ENCODE measurements at places on chromosomes 4 and X.

- DNase-seq: no peak
Measured at GRCh38 chr4:53531585-53532224, 59.6 kb downstream of the LNX1 start.

- DNase-seq: no peak
Measured at GRCh38 chrX:373641-374471, 12.9 kb downstream of the PPP2R3B start.

DNA sequence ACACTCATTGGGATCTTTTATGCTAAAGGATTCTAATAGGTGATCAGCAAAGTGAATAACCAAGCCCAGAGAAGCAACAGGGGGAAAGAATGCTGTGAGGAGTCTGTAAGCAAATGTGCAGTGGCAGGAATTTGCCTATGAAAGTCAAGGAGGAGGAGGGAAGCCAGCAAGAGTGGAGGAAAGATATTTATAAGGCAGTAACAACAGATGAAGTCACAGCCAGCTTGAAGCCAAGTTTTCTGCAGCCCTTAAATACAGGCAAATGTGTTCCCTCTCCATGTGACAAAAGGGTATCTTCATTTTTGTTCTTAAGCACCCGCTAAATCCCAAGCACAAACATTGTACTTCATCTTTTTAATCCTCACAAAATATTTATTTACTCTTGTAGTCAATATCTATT lies 275.0 kb upstream of the CLNK start:
- DNase-seq: no peak

DNA sequence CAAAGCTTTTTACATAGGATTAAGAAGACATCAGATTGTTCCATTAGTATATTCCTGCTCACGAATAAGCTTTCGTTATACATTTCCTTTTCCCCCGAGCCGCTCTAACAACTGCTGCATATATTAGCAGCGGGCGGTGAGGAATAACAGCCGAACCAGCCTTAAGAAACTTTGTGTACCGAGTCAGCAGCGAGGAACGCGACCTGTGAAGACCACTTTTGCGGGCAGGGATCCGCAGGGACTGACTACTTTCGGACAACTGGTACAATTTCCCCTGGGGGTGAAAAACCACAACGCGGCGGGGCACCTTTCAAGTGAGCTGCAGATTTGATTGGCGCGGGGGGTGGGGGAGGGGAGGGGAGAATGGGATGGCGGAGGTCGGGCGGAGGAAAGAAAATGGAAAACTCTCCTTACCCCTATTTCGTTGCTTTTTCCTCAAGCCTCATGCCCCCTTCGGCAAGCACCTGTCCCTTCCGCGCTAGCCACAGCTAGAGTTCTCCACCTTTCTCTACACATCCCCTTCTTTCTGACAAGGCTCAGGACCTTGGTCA lies 5.9 kb upstream of the PITX2 start:
- no peak for DNase-seq

- DNase-seq: no peak
Measured at GRCh38 chr4:147498031-147498660, 17.2 kb downstream of the EDNRA start.

DNA sequence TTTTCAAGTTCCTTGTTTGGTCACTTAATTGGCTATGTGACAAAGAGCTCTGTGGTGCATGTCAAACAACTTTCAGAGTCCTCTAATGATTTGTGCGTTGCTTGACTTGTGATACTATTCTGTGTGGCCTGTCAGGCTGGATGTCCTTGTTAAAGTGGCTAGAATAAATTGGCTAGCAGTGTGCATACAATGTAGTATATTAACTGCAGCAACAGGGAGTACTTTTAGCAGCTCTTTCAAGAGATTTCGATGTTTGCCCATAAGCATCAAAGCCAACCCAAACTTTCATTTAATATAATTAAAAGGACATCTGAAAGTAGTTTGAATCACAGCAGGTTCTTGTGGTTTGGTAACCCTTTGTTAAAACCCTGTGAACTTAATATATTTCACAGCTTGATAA lies 718.9 kb downstream of the ADGRL3 start:
- DNase-seq: no peak

GRCh38 chrX:135931644-135932487 lies 38.4 kb downstream of the SAGE1 start:
- DNase-seq: peak; percentile 1

DNA sequence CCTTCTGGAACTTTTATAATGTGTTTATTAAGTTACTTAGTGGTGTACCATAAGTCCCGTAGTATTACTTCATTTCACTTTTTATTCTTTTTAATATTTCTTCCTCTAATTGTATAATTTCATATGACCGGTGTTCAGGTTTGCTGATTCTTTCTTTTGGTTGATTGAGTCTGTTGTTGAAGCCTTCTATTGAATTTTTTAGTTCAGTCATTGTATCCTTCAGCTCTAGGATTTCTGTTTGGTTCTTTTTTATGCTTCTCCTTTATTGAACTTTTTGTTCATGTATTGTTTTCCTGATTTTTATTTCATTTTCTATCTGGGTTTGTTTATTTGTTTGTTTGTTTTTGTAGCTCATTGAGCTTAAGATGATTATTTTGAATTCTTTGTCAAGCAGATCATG lies 8.8 kb downstream of the CEP44 start:
- DNase-seq: no peak

GRCh38 chr4:70936200-70936787 lies 34.1 kb downstream of the MOB1B start:
- no peak for DNase-seq

GRCh38 chrX:51643377-51643776 lies 24.7 kb upstream of the CENPVL3 start:
- DNase-seq: no peak

DNA sequence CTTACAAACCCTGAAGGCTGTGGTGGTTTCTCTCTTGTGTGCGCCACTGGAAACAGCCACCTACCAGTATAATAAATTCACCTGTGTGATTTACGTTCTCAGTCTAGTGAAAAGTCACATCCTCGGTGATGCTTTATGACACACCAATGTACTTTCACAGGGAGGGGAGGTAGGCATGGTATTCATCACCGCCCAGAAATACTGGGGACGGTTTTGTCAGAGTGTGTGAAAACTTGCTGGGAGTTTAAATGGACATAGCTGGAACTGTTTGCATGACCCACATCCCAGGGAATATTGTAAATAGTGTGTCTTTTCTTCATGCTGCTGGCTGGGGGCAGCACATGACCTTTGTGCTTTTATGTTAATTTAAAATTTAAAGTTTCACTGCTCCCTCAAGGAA lies 421.8 kb downstream of the MAPK10 start:
- no peak for DNase-seq

- DNase-seq: no peak
Measured at GRCh38 chrX:71578253-71579135, at the start of gene GCNA. Gene GCNA (plus strand): TSS chrX:71578437. CDS start chrX:71580822, 2,385 bp downstream.

GRCh38 chr4:81498551-81499099 lies 26.9 kb upstream of the RASGEF1B start:
- no peak for DNase-seq

DNA sequence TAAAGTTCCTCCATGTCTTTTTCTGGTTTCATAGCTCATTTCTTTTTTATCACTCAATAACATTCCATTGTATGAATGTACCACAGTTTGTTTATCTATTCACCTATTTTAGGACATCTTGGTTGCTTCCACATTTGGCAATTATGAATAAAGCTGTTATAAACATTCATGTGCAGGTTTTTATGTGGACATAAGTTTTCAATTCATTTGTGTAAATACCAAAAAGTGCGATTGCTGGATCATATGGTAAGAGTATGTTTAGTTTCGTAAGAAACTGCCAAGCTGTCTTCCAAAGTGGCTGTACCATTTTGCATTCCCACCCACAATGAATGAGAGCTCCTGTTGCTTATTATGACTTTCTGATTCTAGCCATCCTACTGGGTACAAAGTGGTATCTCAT lies 36.3 kb upstream of the ZFX start:
- DNase-seq: no peak

- DNase-seq: no peak
Measured at GRCh38 chr4:152266831-152267480, 268.9 kb downstream of the FBXW7 start.

GRCh38 chrX:41789374-41789773 lies 65.4 kb downstream of the GPR82 start:
- DNase-seq: no peak

DNA sequence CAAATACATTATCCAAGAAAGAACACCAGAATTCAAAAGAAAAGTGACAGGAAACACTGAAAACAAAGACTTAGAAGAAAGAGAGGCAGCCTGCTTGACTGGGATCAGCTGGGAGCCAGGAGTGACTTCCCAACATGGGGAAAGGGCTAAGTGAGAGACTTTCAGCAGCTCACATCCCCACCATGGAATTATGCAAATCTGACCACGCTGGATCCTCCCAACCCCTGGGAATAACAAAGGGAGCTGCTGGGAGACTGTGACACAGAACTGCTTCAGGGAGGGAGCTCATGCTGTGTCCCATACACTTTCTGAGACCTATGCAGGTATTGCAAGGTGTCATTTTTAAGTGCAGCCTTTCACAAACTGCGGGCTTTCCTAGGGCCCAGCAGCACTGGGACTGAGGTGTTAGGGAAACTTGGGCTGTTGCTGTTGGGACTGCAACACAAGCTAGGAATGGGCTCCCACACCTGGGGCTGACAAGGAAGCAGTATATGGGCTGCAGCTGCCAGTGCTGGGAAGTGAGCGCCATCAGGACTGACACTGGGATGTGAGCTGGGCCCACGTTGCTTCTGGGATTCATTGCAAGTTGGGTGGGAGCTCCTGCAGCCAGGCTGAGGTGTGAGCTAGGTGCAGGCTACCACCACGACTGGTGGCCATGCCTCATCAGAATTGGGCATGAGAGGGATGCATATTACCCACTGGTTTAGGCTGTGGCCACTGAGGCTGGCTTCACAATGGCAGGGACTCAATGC lies 139.1 kb downstream of the KDR start:
- no peak for DNase-seq

DNA sequence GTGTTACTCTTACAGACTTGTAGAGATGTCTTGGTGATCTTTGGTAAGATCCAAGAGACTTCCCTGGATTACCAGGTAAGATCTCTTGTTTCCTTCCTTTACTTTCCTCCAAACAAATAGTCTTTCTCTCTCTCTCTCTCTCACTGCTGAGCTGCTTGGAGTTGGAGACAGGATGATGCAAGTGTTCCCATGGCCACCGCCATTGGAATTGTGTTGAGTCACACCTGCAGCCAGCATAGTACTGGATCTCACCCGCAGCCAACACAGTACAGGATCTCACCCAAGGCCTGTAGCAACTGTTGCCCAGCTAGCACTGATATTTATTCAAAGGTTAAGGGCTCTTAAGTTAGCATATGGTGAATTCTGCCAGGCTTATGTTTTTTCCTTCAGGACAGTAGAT lies 1080.9 kb downstream of the FAT4 start:
- no peak for DNase-seq

GRCh38 chr4:88021824-88022223 lies 14.4 kb downstream of the PKD2 start:
- DNase-seq: no peak

DNA sequence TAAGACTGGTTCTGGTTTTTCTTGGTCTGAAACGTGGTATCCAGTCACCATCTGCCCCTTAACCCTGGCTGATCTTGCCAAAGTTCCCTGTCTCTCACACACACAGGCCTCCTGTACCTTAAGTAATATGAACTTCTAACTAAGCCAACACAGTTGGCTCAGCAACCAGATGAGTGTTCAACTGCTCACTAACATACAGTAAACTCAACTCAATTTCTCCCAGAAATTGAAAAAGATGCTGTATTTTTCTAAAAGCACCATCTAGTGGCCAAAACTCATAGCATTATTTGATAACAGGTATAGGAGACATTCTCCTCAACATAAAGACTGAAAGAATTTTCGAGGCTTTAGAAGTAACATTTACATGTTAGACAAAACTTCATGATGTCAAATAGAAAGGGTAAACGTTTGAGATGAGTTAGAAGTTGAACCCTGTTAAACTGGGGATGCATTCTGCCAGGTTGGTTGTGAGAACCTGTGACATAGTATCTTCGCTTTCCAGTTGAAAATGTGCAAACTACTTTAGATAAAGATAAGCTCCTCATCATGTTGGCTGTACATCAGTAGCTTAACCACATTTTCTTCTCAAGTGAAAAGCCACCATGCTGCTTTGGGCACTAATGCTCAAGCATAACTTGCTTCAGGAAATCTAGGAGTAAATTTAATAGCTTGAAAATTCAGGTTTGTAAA lies 31.2 kb downstream of the CCNI start:
- no peak for DNase-seq

DNA sequence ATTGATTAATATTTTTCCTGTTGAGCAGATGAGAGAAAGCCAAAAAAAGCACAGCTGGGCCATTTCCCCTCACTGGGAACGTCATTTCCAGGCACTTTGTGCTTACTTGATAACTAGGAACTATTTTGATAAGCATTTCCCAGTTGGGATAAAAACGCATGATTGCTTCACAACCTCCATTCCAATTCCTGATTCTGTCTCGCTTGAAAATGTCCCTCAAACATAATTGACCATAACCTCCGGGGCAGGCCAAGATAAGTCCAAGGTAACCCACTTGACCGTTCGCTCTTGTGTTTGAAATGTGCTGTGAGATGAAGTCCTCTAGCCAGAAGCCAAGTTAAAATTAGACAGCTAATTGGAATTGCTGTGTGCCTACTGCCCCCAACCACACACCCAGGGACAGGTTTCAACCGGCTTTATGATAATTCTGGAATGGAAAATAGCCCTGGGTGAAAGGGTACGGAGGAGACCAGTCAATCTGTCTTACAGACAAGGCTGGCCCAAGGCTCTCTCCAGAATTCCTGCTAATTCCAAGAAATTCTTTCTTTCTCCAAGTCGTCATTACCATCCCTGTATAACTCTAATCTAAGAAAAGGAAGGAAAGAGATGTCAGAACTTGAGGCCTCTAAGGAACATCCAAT lies 137.1 kb downstream of the MID1 start:
- no peak for DNase-seq

- no peak for DNase-seq
Measured at GRCh38 chr4:5955201-5955821, 62.4 kb upstream of the CRMP1 start.

DNA sequence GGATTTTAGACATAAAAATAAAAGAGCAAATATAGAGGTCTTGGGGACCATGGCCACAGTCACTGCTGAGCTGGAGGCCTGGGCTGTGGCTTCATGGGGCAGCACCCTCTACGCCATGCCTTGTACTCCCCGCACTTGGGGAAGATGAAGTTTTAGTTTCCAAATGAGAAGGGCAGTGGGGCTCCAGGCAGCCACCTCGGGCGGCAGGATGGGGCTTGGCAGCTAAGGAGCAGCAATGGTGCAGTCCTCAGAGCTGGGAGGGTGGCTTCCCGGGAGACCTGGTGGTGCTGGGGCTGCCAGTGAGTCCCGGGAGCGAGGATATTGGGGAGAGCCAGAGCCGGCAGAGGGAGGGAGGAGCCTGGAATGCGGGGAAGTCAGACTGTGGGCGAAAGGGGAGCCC lies 2.4 kb downstream of the CXCR3 start:
- no peak for DNase-seq

GRCh38 chrX:72620550-72621145 lies 48.0 kb upstream of the HDAC8 start:
- DNase-seq: no peak

GRCh38 chr4:169741569-169741968 lies 16.2 kb downstream of the HPF1 start:
- DNase-seq: no peak

GRCh38 chrX:79080141-79080540 lies 64.3 kb upstream of the GPR174 start:
- no peak for DNase-seq

All from NCI-H1105 (cell line).